T-cell (primary cell): ENCODE measurements at places on chromosomes 13 and 19. TPM values are rescaled to one million over a fixed set of nuclear protein-coding genes. Genes with fewer than 3 reads are reported as not detected.

Gene BIVM
- total RNA-seq: 11.7 TPM

DNA sequence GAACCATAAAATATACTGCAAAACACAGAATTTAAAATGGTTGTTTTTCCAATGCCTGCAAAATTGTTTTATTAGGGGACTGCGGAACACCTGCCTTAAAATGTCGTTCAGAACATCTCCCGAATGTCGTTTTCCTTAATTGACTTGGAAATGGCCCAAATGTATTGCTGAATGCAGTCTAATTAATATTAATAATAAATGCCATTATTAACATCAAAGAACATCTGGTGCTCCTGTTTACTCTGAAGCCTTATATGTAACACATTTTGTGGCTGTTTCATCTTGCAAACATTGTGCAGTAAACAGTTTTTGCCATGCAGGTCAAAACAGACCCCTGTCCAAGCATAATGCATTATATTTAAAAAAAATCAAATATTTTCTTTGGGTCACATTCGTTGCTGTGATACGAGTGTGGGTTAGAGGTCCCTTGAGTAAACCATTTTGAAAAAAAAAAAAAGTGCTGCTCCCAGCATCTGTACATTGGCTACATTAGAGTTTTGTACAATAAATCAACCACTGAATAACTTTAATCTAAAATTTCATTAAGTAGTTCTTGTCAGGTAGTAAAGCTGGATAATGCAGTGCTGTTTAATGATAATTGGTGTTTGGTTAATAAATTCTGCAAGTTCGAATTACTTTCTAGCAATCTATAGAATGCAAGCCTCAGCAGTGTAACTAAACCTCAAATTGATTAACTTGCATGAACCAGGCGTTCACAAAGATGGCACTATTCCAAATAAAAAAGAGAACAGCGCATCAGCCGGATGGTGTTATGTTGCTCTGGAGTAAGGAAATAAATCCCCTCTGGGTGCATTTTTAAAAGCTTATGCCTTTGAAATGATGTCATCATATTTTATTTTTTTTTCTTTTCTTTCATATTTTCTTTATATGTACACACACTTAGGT, 140.2 kb downstream of the ZNF536 start:
- DNase-seq: no peak

DNA sequence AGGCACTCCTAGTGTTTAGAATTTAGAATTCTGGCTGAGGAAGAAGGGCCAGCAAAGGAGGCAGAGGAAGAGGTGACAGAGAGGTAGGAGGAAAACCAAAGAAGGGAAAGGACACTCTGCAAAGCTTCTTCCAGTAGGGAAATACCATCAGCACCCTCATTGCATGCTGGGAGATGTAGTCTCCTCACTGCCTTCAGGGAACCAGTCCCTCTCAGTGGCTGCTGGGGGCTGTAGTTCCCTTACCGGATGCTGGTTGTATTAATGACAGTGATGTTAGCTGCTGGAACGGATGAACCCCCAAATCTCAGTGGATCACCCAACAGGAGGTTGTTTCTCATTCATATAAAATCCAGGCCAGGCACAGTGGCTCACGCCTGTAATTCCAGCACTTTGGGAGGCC, 10.1 kb downstream of the GRIN2D start:
- DNase-seq: peak; percentile 68

Gene BEST2
- not detected for total RNA-seq

Gene GSX1
- not detected for total RNA-seq

DNA sequence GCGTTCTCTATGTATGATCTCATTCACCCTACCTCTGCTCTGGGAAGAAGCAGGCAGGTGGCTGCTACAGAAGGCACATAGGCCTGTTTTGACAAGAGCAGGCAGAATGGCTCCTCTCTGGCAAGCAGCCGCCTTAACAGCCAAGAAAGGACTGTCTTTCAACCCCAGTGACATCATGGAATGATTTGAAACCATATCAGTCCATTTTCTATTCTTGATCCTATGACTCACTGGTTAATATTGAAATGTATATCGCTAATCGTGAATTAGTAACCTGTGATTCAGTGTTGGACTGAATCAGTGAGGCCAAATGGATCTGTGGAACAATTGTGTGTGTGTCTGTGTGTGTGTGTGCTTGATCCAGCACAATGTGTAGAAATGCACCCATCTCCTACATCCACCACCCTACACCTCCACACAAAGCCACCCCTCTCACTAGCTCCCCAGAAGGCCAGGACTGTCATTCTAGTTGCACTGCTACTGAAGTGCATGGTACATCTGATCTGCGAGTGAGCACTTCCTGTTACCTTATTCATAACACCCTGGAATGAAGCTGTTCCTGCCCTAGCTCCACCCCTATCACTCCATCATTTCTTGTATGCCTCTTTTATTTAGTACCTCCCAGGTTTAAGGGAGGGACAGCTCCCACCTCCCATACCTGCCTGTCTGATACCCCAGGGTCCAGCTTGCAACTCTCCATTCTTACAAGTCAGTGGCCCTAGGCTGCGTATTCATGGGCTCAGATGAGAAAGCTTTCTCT, 460.0 kb downstream of the FOXO1 start:
- peak; percentile 14 for DNase-seq

- no peak for DNase-seq
Observed at GRCh38 chr19:47390533-47391488, 28.5 kb downstream of the MEIS3 start.

DNA sequence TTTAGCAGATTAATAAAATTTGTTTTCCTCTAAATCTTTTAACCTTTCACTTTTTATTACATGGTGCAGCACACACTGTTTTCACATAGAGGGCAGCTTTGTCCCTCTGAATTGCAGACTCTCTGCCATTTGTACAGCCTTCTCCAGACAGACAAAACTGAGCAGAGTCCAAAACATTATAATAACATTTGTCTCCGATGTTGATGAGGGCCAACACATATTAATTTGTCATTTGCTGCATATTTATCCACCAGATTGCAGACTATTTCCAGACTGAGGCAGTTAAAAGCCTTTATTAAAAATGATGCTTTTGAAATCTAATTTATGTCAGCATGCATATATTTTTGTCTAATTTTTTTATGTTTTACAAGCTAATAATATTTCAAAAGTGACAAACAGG, 1251.9 kb upstream of the SLC10A2 start:
- no peak for DNase-seq

Gene ZNF44
- 65.1 TPM for total RNA-seq

GRCh38 chr13:73731564-73731963, 402.6 kb downstream of the KLF12 start:
- DNase-seq: no peak

Gene RASAL3
- 296 TPM for total RNA-seq

GRCh38 chr13:43072394-43072793, 49.0 kb downstream of the DNAJC15 start:
- no peak for DNase-seq

- no peak for DNase-seq
Observed at GRCh38 chr13:35857769-35858168, 273.4 kb downstream of the DCLK1 start.

- no peak for DNase-seq
Observed at GRCh38 chr19:46975925-46976782, 43.5 kb upstream of the NPAS1 start.

DNA sequence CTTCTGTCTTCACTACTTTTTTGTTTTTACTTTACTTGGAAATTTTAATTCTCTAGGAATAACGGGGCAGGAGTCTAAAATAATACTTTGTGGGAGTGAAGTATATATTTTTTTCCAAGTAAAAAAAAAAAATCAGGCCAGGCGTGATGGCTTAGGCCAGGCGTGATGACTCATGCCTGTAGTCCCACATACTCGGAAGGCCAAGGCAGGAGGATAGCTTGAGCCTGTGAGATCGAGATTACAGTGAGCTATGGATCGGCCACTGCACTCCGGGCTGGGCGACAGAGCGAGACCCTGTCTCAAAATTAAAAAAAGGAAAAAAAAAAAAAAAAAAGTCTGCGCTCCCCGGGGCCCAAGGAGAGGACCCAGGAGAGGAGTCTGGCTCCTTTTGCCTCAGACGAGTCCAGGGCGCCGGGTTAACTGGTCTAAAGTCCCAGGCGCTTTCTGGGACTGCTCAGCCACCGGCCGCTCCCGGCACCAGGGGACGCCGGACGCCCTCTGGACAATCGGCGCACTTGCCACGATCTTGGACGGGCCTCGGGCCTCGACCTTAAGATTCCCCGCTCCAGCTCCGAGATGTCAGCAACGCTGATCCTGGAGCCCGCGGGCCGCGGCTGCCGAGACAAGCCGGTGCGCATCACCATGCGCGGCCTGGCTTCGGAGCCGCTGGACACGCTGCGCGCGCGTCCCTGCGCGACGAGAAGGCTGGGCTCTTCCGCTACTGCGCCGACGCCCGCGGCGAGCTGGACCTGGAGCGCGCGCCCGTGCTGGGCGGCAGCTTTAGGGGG, 2.7 kb upstream of the ZFP82 start:
- DNase-seq: no peak

GRCh38 chr13:95300625-95301182, 547 bp downstream of the ABCC4 start:
- peak; percentile 35 for DNase-seq

DNA sequence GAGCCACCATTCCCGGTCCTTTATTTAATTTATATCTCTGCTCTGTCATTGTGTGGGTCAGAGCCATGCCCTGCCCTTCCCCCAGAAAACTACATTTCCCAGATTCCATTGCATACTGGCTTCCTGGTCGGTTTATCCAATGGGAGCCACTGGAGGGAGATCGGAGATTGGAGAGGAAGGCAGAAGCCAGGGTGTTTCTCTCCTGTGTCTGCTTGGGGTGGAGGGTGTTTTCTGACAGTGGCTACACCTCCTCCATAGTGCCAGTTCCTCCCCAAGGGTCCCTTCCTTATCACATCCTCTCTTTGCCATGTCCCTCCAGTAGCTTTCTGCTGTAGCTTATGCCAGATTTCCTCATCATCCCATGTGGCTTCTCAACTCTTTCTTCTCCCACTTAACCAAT, 19.0 kb downstream of the OLFM2 start:
- DNase-seq: no peak

- DNase-seq: peak; percentile 3
Observed at GRCh38 chr13:51475727-51476501, 23.1 kb upstream of the INTS6 start.

- no peak for DNase-seq
Observed at GRCh38 chr13:32737111-32737571, 150.9 kb downstream of the PDS5B start.

- no peak for DNase-seq
Observed at GRCh38 chr19:6066661-6067646, 43.3 kb downstream of the RFX2 start.

GRCh38 chr13:100300708-100301107, 211.8 kb downstream of the PCCA start:
- no peak for DNase-seq
